ENCODE measurements at places on chromosomes 1 and 21.

GRCh38 chr1:56135864-56136147 is 443.6 kb downstream of the PLPP3 start:
- no peak for DNase-seq

- DNase-seq = no peak
Measured at GRCh38 chr1:201640624-201641023, 101.7 kb downstream of the NAV1 start.

GRCh38 chr1:43279666-43280065 is 5.7 kb downstream of the C1orf210 start:
- DNase-seq = no peak

DNA sequence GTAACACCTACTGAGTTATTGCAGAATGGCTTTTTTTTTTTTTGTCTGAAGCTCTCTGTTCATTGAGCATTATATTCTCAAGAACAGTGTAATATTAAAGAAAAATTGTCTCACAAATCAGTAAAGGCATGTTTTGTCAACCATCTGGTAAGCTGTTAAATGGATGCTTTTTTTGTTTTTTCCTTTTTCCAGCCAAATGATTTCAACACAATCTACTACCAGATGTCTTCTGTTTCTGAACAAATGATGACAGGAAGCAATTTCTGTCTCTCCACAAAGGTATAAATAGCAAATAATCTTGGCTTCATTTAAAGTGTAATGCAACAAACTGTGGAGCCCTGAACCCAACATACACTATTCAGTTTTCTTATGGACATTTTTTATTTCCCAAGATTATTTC is 78.6 kb upstream of the RGS2 start:
- DNase-seq = no peak

GRCh38 chr1:28229996-28230395 is 2.8 kb downstream of the DNAJC8 start:
- no peak for DNase-seq

GRCh38 chr1:208537198-208537597 is 293.0 kb upstream of the PLXNA2 start:
- DNase-seq = no peak

DNA sequence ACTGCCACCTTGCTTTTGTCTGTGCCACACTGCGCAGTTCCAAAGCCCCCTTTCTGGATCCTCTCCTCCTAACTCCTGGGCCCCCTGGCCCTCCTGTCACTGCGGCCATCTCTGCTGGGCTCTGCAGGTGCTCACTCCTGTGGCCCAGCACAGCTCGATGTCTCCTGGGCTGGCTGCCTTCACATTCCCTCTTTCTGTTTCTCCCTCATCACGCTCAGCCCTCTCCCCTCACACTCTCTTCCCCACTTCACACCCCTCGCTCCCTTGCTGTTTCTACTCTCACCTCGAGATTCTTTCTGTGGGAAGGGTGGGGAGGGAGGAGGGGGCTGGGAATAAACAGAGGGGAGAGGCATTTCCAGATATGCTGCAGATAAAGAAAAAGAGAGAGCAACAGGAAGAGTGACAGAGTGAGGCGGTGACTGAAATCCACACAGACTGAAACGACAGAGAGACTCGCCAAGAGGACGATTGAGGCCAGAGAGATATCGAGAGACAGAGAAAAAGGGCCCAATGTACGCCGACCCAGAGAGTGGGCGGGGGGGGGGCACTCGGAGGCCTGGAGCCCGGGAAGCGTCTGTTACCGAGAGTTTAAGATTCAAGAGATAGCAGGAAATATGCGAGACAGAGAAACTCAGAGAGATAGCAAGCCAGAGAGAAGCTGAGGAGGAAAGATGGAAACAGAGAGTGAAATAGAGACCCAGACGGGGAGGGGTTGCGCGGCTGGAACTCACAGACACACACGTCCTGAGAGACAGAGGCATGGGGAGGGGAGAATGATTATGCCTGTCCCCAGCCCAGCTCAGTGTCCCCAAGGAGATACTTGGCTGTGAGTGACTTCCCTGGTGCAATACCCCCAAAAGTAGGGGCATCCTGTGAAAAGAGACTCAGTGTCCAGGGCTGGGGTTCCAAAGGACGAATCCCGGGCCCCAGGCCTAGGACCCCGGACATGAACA is 666 bp downstream of the CSF3R start:
- DNase-seq = no peak

GRCh38 chr1:202088206-202088605 is 34.5 kb upstream of the GPR37L1 start:
- DNase-seq = no peak

GRCh38 chr1:111948209-111949171 is 41.0 kb downstream of the KCND3 start:
- DNase-seq = no peak

DNA sequence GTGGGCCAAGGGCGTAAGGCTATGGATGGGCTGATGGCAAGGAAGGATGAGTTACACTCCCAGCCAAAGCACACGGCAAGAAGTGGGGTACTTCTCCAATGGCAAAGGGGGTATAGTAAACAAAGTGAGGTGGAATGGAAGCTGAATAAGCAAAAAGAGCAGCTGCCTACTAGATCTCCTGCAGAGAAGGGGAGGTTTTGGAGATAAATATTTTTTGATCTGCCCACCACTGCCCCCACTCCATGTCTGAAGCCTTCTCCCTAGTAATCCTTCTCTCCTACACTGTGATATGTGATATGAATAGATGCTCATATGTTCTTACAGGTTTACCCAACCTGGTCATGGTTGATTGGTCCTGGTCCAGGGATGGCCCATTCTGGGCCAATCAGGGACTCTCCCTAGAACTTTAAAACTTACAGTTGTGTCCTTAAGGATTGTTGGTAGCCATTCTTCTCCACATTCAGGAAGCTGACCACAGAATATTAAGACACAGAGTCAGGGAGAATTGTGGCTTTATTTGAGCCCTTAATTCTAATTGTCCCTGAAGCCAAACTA is 436.8 kb downstream of the OMA1 start:
- no peak for DNase-seq

DNA sequence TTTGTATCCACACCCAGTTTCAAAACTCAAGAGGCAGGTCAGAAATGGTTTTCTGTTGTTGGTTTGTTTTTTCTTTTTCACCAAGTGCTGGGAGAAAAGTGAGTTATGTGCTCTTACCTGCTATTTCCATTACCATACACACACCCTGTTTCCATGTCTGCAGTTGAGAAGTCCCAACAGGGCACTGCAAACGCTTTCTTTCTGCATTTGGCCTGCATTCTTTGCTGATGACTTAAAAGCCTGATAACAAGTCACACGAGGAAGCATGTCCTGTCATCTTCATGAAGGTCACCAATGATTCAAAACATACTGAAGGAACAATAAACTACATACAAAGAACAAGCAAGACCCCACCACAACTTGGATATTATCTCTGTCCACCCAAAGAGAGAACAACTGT is 24.8 kb upstream of the KCNE1 start:
- no peak for DNase-seq

GRCh38 chr1:203480084-203480483 is 4.5 kb downstream of the PRELP start:
- no peak for DNase-seq

DNA sequence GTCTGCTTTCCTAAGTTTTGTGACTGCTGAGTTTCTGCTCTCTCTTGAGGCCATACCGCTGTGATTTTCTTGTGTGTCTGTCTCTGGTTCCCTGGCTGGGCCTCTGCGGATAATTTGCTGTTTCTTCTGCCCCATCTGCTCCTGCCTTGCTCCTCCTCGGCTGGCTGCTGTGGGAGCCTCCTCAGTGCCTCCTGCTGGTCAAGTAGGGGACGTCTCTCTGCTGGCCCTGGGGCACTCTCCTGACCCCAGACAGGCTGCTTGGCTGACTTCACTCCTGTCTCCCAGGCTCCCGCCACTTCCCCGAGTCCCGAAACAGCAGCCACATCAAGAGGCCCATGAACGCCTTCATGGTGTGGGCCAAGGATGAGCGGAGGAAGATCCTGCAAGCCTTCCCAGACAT is 28.5 kb downstream of the ETNK2 start:
- no peak for DNase-seq

- no peak for DNase-seq
Measured at GRCh38 chr1:78088486-78088885, 42.7 kb downstream of the GIPC2 start.

DNA sequence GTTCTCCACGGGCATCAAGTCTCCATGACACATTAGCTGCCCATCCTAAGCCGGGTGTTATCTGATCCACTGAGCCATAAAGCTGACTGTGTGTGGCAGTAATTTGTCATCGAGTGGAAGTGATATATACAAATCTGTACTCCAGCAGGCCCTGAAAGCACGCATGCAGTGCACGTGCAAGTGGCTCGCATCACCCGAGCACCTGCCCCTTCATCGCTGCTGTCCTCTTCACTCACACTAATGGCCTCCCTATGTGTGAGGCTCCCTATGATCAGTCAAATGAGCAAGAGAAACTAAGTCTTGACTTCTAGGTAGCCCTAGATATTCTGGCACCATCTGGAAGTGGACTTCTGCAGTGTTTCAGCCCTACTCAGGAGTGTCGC is 248.6 kb downstream of the MATN1 start:
- no peak for DNase-seq

DNA sequence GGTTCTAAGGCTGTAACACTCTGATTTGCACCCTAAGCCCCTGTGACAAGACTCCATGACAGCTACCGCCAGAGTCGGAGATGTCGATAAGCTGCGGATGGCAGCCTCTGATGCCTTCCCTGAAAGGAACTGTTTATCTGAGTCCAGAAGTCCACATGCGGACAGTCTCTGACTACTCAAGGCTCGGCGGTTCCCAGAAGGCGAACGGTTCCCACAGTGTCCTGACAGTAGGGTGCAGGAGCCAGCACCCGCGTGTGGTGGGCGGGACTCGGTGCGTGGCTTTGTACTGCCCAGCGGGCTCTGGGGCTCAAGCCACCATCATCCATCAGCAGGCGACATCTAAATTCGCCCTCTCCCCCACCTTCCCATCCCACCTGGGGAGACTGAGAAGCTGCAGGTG is 30.7 kb downstream of the LRP8 start:
- no peak for DNase-seq

DNA sequence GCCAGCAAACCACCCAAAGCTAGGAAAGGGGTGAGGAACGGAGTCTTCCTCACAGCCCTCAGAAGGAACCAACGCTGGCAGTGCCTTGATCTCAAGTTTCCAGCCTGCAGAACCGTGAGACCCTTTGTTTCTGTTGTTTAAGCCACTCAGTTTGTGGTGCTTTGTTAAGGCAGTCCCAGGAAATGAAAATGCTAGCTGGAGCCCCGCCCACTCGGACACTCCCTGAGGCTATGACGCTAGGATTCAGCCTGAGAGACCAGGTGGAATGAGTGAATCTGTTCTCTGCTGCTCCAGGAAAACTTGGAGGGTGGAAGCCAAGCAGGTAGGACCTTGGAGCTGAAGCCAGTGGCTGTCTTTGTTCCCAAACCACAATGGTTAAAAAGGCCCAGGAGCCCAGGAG is 196.5 kb upstream of the POU3F1 start:
- DNase-seq = no peak

DNA sequence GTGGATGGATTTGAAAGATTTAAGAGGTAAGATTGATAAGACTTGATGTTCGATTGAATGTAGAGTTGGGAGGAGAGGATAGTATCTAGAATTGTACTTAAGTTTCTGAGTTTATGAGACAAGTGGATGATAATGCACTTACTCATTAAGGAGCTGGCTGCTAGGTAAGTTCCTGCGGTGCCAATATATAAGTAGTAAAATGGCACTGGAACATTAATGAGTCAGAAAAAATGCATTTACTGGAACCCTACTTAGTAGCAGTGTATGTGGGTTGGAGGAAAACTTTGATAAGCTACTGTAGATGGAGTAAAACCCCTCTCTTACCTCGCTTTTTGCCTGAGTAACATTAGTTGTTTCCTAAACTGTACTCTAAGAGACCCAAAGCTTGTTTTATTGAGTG is 68.2 kb downstream of the ZFYVE9 start:
- no peak for DNase-seq

DNA sequence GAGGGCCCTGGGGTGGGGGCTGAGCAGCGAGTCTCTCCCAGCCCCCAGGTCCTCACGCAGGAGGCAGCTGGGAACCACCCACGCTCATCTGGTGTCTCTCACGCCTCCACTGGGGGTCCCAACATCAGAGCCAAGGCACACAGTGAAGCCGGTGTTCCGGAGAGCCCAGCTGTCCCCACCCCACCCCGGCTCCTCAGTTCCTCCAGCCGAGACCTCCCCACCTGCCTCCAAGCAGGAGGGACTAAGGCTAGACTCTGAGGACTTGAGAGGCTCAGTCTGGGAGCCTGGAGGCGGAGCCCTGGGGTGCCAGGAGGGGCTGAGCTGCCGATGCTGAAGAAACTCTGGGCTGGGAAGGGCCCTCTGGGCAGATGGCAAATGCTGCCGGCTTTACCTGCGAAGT is 1.6 kb upstream of the HPCA start:
- no peak for DNase-seq

DNA sequence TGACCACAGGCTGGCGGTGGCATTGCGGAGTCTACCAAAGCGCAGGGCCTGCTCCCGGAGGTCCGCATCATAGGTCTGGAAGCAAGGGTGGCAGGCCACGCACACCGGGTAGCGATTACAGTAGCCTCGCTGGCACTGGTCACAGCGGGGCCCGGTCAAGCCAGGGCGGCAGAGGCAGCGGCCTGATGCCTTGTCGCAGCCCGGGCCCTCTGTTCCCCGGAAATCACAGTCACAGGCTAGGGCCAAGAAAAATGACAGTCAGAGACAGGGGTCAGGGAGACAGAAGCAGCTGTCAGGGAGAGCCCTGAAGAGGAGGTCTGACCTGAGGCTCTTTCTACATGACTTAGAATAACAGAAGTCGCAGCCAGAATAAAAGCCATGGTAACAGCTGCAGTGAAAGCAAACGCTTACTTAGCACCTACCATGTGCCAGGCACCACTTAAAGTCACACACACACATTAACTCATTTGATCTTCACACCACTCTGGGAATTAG is 26.4 kb downstream of the LAMB3 start:
- DNase-seq = no peak

DNA sequence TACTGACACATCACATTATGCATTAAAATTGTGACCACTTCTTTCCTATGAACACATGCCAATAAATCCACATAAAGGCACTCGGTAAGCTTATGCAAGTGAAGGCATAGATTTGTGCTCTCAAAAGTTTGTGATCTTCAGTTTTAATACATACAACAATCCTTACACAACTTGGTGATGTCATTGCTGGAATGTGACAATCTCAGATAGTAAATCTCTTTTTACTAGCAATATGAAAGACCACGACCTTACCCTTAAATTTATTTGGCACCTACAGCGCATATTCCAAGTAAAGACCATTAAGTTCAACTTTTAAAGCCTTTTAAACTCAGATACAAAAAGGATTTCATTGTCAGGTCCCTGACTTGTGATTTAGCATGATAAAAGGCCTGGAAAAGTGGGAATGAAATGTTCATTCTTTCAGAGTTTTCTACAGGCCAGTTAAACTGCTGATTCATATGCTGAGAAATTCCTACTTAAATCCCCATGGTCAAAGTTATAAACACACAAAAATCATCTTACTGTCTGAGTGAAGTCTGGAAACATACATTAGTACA is 157.4 kb downstream of the SIPA1L2 start:
- no peak for DNase-seq

- DNase-seq = no peak
Measured at GRCh38 chr1:110477041-110477440, 26.1 kb downstream of the PROK1 start.

- DNase-seq = no peak
Measured at GRCh38 chr1:243917863-243918565, 68.0 kb upstream of the AKT3 start.

- DNase-seq = no peak
Measured at GRCh38 chr1:54566438-54567141, 18.6 kb downstream of the ACOT11 start.

GRCh38 chr21:25005388-25005787 is 601.9 kb downstream of the MRPL39 start:
- DNase-seq = no peak

- DNase-seq = no peak
Measured at GRCh38 chr1:6157132-6157527, 23.0 kb downstream of the CHD5 start.

GRCh38 chr1:84653130-84653677 is 37.1 kb downstream of the SSX2IP start:
- DNase-seq = no peak

Measured in D721Med (cell line).